Tibial nerve (tissue), 4 donors: ENCODE measurements at places on chromosomes 11 and 22. TPM values are rescaled to one million over a fixed set of nuclear protein-coding genes. Genes with fewer than 3 reads are reported as not detected.
A peak's percentile ranks its signal among the peaks of the same experiment; 100 is the strongest.

- peaks cover 20% of the 10 kb centered on the region for H3K4me1 ChIP-seq
- peak overlapping the region; percentile 38 for H3K4me3 ChIP-seq
- H3K27me3 ChIP-seq = no peaks in the 10 kb centered on the region
These were observed 7.4 kb downstream of the NDUFV1 start for GRCh38 chr11:67613960-67614715.

DNA sequence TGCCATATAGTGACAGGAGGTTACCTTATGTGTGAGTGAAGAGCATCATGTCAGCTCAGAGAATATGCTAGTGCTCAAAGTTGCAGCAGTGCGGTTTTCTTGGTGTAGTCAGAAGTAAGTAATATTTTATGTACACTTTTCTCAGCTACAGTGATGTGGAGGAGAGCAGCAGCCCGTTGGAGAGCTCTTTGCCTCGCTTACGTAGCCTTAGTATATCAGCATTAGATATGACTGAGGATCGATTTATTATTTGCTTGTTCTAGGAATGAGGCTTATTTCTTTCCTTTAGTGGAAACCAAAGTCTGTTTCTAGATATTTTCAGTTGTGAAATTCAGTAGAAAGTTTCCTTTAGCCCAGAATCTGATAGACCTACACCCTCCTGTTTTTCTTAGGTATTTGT, 63.6 kb downstream of the PPP2R1B start:
- no peaks in the 10 kb centered on the region for H3K27me3 ChIP-seq
- no peak overlapping the region for H3K27ac ChIP-seq
- H3K4me1 ChIP-seq = peaks cover 18% of the 10 kb centered on the region
- H3K4me3 ChIP-seq = no peak overlapping the region

GRCh38 chr11:2149864-2150847, 10.9 kb downstream of the INS start:
- peaks cover 2% of the 10 kb centered on the region for H3K27me3 ChIP-seq
- no peaks in the 10 kb centered on the region for H3K36me3 ChIP-seq
- no peak overlapping the region for H3K27ac ChIP-seq

DNA sequence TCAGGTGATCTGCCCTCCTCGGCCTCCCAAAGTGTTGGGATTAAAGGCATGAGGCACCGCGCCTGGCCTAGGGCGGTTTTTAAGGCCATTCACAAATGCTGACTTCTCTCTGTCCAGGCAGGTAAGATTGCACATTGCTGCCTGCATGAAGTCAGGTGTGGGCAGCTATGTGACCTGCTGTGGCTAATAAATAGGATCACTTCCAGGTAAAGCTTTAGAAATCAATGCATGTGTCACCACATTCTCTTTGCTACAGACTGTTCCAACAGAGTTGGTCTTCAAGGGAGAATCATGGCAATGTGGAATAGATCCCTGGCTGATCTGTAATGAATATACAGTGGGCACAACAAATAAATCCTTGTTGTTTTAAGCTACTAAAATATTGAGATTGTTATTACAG, 260.3 kb upstream of the PITPNB start:
- no peak overlapping the region for H3K4me3 ChIP-seq
- DNase-seq = no peak
- H3K4me1 ChIP-seq = no peaks in the 10 kb centered on the region
- no peaks in the 10 kb centered on the region for H3K27me3 ChIP-seq
- no peaks in the 10 kb centered on the region for H3K36me3 ChIP-seq

GRCh38 chr22:42353883-42354727, 78.1 kb downstream of the NFAM1 start:
- H3K36me3 ChIP-seq = no peaks in the 10 kb centered on the region
- H3K27me3 ChIP-seq = no peaks in the 10 kb centered on the region
- no peaks in the 10 kb centered on the region for H3K4me1 ChIP-seq

DNA sequence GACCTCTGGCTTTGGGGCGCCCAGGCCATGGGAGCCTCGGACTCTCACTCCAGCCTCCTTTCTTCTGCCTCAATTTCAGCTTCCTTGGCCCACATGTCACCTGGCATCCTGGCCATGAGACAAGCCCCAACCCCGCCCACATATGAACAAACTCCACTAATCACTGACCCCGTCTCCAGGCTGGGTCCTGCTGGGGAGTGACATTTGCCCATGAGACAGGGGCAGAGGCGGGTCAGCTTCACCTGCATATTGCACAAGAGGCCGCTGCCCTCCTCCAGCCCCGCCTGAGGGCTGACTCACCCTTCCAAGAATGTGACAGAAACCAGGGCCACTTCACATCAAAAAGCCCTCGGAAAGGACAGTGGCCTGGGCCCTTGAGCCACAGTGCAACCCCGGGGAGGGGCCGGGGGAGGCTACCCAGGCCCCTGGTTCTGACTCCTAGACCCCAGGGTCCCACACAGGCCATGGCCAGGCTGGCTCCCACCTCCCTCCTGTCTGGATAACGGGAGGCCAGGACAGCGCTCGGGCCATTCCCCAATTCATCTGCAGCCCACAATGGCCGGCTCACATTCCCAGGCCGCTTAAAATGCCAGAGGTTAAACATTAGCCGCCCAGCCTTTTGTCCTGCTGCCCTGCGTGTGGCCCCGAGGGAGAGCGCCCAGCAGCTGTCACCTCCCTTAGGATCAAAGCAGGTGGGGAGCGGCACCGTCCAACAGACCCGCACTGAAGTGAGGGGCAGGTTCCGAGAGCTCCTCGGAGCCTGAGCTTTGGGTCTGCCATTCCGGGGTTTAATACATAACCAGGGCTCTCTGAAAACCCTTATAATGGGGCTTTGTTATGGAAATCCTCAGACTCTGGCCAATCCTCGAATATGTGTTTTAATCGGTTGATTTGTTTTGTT, 42.3 kb downstream of the TRMU start:
- H3K4me1 ChIP-seq = no peaks in the 10 kb centered on the region
- H3K27ac ChIP-seq = peak overlapping the region; percentile 60
- DNase-seq = no peak

- H3K36me3 ChIP-seq = no peaks in the 10 kb centered on the region
- DNase-seq = no peak
- peaks cover 36% of the 10 kb centered on the region for H3K27me3 ChIP-seq
- H3K4me1 ChIP-seq = no peaks in the 10 kb centered on the region
- no peak overlapping the region for H3K4me3 ChIP-seq
- no peak overlapping the region for H3K27ac ChIP-seq
These were observed 67.1 kb upstream of the GRAMD1B start for GRCh38 chr11:123362941-123363340.

GRCh38 chr11:1029654-1030053, 6.9 kb downstream of the MUC6 start:
- no peak overlapping the region for H3K4me3 ChIP-seq
- no peaks in the 10 kb centered on the region for H3K27me3 ChIP-seq
- no peaks in the 10 kb centered on the region for H3K4me1 ChIP-seq
- no peak for DNase-seq

GRCh38 chr11:1523077-1523476, 36.5 kb upstream of the MOB2 start:
- no peak overlapping the region for H3K4me3 ChIP-seq
- DNase-seq = no peak
- H3K27ac ChIP-seq = no peak overlapping the region
- H3K27me3 ChIP-seq = no peaks in the 10 kb centered on the region

DNA sequence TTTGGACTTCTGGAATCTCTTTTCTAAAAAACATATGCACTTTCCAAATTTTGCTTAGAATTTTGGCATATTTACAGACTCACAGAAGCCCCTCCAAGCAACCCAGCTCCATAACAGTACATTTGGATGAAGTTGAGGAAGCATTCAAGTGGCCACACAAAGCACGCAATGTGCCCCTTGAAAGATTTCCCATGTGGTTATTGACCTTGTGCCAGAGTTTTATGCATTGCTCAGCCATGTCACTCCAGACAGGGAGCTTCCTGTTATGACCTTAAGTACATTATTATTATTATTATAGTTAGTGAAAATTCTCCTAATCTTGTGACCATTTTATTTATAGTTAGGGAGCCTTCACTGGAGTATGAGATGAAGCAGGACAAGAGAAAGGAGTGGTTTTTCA, 35.0 kb upstream of the BDNF start:
- no peaks in the 10 kb centered on the region for H3K27me3 ChIP-seq
- no peaks in the 10 kb centered on the region for H3K4me1 ChIP-seq
- H3K4me3 ChIP-seq = no peak overlapping the region
- H3K27ac ChIP-seq = no peak overlapping the region
- H3K36me3 ChIP-seq = no peaks in the 10 kb centered on the region

SIRT3 gene
- total RNA-seq = 18.3 TPM

KIRREL3 gene
- total RNA-seq = not detected

KCNE3 gene
- 5.7 TPM for total RNA-seq

MS4A7 gene
- total RNA-seq = 20.1 TPM

TMPRSS4 gene
- total RNA-seq = not detected

SCARF2 gene
- 28.4 TPM for total RNA-seq

OR52N4 gene
- not detected for total RNA-seq

DBX1 gene
- total RNA-seq = not detected

C11orf97 gene
- total RNA-seq = not detected

ABCG4 gene
- not detected for total RNA-seq
